ENCODE measurements at places on chromosomes 4 and X.

DNA sequence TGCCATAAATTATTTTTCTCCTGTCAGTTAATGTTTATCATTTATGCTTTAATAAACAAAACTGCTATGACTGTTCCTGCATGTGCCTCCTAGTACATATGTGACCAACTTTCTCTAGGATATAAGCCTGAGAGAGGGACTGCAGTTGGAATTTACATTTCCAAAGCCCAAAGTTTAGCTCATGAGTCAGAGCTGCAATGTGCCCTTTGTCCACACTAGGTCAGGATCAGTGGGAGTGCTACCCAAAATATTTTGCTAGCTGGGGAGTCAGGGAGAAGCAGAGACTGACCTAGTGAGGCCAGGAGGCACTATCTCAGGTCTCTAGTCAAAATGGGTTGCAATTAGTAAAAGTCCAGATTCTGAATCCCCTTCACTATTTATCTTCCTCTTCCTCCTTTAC lies 92.7 kb downstream of the AR start:
- peak; percentile 6 for DNase-seq

GRCh38 chr4:138348055-138348454 lies 105.9 kb upstream of the SLC7A11 start:
- no peak for DNase-seq

DNA sequence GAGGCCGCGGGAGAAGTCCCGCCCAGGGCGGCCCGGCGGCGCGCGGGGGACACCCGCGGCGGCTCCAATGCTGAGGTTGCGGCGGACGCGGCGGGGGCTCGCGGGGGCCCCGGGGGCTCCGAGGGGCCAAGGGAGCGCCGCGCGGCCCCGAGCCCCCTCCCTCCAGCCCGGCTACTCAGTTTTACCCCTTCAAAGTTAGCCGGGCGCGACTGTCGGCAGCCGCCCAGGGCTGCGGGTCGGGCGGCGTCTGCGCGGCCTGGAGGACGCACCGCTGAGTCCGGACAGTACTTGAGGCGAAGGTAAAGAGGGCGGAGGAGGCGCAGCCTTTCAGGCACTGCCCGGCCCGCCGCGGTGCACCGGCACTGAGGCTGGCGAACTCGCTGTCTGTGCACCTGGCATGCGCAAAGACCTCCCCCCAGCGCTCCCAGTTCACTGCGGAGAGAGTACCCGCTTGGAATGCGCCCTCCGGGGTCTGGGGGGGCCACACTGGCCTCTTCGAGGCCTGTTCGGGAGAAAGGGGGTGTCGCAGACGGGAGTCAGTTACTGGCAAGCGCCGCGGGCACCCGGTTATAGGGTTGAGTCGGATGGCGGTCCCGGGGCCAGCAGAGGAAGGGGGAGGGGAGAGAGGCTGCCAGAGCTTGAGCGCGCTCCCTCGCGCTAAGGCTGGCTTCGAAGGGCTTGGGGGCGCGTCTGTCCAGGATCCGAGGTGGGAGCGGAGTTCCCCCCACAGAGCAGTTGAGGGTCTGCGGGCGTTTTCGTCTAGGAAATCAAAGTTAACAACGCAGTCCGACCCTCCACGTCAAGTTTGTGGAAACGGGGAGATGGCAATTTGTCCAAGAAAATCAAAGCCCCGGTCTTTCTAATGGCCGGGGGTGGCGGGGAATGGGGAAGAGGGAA lies 1.1 kb downstream of the PCDH19 start:
- DNase-seq: no peak

- no peak for DNase-seq
These were observed 39.9 kb downstream of the SLC9A6 start for GRCh38 chrX:136025091-136025490.

GRCh38 chrX:116272861-116273260 lies 102.3 kb downstream of the AGTR2 start:
- peak; percentile 35 for DNase-seq
